ENCODE measurements at places on chromosomes 16 and 17. TPM values are rescaled to one million over a fixed set of nuclear protein-coding genes. Genes with fewer than 3 reads are reported as not detected.

DNA sequence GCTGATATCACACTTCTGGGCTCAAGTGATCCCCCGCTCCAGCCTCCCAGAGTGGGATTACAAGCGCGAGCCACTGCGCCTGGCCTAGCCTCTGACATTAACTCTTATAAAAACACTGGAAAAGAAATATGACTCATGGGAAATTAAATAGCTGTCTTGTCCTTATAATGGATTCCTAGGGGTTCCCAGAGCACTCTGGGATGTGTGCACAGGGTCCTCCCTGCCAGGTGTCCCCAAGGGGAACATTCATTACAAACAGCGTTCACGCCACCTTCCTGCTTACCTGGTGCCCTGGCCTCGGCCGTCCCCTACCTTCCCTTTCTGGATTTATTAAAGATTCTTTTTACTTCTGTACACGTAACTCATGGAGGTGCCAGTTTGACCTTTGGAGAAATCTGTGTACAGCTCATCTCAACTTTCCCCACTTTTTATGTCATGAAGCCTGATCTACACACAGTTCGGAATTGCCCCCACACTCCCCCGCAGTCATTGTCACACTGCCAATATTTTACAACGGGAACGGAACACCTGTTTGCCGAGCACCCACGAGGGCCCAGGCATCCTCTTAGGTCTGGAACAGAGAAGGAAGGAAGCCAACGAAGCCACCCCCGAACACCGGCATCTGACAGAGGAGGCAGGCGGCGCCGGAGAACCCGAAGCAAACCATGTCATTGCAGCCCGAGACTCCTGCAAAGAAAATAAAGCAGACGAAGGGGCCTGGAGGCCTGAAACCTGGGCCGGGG is 39.7 kb upstream of the MEAK7 start:
- no peak overlapping the region for H3K27ac ChIP-seq
- H3K4me1 ChIP-seq = no peaks in the 10 kb centered on the region
- no peaks in the 10 kb centered on the region for H3K27me3 ChIP-seq
- H3K36me3 ChIP-seq = no peaks in the 10 kb centered on the region

- H3K27me3 ChIP-seq = no peaks in the 10 kb centered on the region
- no peaks in the 10 kb centered on the region for H3K4me1 ChIP-seq
- no peak for DNase-seq
- H3K36me3 ChIP-seq = no peaks in the 10 kb centered on the region
Observed at GRCh38 chr16:63813862-63814261, 1308.0 kb downstream of the CDH11 start.

- no peaks in the 10 kb centered on the region for H3K4me1 ChIP-seq
- no peaks in the 10 kb centered on the region for H3K27me3 ChIP-seq
- no peaks in the 10 kb centered on the region for H3K36me3 ChIP-seq
- H3K27ac ChIP-seq = no peak overlapping the region
- DNase-seq = no peak
Observed at GRCh38 chr16:69057400-69058378, 47.8 kb upstream of the HAS3 start.

GRCh38 chr17:30920282-30920681 is 1.5 kb upstream of the ADAP2 start:
- H3K4me1 ChIP-seq = peaks cover 8% of the 10 kb centered on the region
- H3K36me3 ChIP-seq = no peaks in the 10 kb centered on the region
- H3K27me3 ChIP-seq = peaks cover 17% of the 10 kb centered on the region

DNA sequence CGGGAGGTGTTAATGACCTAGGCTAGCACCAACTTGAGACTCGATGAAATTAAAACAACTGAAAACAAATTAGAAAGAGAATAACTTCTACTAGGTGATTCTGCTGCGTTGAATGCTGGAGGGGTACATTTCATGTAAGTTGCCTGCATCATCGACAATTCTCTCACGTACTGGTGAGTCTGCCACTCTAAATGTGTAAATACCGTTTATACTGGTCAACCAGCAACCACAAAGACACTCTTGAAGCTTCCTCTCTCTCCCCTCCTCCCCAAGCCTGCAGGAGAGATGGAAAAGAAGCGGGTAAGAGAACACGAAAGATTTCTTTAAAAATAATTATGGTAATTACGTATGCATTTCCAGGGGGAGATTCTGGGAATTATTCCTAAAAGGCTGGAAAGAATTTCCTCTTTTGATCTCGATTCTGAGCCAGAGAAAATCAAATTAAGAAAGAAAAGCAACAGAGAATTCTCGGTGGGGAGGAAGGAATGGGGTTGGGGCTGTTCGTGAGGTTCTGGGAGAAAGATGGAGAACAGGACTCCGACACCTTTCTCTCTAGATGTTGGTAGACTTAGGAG is 68.6 kb upstream of the MRTFB start:
- no peaks in the 10 kb centered on the region for H3K27me3 ChIP-seq
- H3K4me1 ChIP-seq = peaks cover 27% of the 10 kb centered on the region
- H3K36me3 ChIP-seq = no peaks in the 10 kb centered on the region
- H3K4me3 ChIP-seq = peak overlapping the region; percentile 32

- peaks cover 43% of the 10 kb centered on the region for H3K36me3 ChIP-seq
- no peaks in the 10 kb centered on the region for H3K27me3 ChIP-seq
- H3K4me1 ChIP-seq = peaks cover 25% of the 10 kb centered on the region
Observed at GRCh38 chr16:30760577-30761426, 1.1 kb downstream of the CFAP119 start.

CUEDC1 gene
- 41.9 TPM for total RNA-seq
